ENCODE measurements at places on chromosomes 6 and 20.
A peak's percentile ranks its signal among the peaks of the same experiment; 100 is the strongest.

- DNase-seq = no peak
Observed at GRCh38 chr6:104771258-104771832, 88.4 kb downstream of the HACE1 start.

GRCh38 chr6:15420959-15421438 is 175.1 kb downstream of the JARID2 start:
- DNase-seq = no peak

- no peak for DNase-seq
Observed at GRCh38 chr6:75932067-75932466, 140.4 kb downstream of the IMPG1 start.

DNA sequence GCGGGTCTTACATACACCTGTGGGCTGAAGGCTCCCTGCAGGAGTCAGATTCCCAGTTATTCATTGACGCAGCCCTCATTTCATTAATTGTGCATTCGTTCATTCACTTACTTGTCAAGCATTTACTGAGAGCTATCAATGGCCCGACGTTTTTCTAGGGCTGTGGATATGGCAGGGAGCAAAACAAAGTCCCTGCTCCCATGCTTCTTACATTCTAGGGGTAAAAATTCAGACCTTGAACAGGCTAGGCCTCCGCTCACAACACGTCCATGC is 369 bp upstream of the NSFL1C start:
- DNase-seq = no peak

- DNase-seq = no peak
Observed at GRCh38 chr6:85421972-85422371, 27.9 kb upstream of the NT5E start.

- DNase-seq = no peak
Observed at GRCh38 chr20:39009348-39009747, 47.2 kb downstream of the DHX35 start.

GRCh38 chr6:89148016-89148750 is 2.3 kb downstream of the PM20D2 start:
- DNase-seq = peak; percentile 57

GRCh38 chr6:30884521-30885480 is 482 bp downstream of the DDR1 start:
- DNase-seq = peak; percentile 55

DNA sequence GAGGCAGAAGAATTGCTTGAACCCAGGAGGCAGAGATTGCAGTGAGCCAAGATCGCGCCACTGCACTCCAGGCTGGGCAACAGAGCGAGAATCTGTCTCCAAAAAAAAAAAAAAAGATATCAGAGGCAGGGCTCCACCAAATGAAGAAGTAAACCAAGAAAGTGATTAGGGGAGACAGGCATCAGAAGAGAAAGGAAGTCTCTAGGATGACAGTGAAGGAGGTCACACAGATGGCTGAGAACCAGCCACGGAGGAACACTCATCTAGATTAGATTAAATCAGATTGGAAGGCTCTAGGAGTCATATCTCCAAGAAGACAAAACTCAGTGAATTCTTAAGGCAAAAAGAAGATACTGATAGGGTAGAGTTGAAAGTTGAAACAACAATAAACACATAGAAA is 102.2 kb upstream of the CCDC28A start:
- DNase-seq = no peak

DNA sequence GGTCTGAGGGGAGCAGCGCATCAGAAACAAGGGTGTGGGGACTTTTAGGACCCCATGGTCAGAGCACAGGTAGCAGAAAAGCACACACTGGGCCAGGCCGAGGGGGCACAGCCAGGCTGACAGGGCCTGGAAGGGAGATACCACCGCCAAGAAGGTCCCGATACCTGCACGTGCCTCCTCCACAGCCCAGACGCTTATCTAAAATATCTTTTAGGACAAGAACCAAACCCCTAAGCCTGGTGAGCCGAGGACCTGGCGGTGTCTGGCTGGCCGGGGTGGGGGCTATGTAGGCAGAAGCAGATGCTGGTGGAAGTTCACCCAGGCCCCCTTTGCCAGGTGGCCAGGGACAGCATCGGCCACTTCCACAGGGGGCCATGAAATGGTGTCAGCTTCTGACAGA is 89.3 kb downstream of the CDC5L start:
- no peak for DNase-seq

DNA sequence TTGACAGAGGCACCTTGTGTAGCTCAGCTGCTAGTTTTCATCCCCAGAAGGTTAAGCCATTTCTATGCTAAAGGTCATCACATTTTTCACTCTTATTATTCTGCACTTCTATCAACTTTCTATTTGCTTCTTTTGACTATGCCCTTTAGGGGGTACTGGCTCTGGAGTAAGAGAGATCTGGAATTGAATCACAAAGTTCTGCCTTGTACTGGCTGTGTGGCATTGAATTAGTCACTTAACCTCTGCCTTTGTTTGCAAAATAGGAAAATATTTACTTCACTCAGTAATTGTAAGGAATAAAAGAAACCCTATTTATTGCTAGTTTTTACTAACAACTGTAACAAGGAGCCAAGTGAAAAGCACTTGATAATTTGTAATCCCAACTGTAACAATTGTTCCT is 56.8 kb upstream of the MTRF1L start:
- no peak for DNase-seq

- DNase-seq = no peak
Observed at GRCh38 chr6:125004198-125004597, 42.0 kb downstream of the RNF217 start.

GRCh38 chr6:104349191-104349590 is 510.5 kb downstream of the HACE1 start:
- no peak for DNase-seq

DNA sequence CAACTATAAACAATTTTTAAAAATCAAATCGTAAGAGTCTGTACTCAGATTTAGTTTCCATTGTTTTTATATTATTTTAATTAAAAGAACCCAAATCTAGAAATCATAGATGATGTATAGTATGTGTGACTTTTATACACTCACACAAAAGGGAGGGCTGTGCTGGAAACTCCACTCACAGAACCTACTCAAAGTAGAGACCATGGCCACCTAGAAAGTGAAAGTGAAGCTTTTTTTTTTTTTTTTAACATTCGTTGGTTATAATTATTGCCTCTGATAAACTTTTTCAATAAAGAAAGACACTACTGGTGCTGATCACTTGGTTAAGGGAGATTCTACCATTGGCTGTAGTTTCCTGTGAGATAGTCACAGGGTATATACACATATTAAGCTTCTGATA is 37.9 kb upstream of the PRL start:
- no peak for DNase-seq

DNA sequence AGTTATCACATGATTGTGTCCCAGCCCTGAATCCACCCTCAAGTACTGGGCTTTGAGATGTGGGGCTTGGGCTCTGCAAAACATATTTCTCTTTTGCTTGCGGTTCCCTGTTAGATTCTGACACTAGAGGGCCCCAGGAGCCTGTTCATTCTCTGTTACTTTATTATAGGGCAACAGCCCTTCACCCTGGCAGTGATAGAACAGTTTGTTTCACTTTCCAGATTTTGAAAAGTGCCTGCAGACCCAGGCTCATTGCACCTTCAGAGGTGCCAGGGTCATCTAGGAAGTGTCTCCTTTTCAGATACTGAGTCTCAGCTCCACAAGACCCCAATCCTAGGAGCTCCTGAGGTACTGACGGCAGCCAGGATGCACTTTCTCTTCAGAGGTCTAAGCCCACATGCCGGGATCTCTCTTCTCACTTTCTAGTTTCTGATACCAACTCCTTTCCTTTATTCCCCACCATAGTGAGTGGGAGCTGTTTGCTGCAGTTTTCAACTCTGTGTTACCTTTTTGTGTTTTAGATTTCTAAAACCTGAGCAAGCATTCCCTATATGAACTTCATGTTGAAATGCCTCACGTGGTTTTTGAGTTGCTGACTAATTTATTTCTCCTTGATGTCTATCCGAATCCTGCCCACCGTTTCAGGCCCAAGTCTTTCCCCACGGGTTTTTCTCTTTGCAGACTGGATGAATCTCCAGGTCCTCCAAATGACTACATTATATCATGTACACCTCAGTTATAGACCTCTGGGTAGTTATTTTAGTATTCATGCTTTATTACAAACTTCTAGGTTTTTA is 10.9 kb downstream of the ABT1 start:
- DNase-seq = peak; percentile 57

DNA sequence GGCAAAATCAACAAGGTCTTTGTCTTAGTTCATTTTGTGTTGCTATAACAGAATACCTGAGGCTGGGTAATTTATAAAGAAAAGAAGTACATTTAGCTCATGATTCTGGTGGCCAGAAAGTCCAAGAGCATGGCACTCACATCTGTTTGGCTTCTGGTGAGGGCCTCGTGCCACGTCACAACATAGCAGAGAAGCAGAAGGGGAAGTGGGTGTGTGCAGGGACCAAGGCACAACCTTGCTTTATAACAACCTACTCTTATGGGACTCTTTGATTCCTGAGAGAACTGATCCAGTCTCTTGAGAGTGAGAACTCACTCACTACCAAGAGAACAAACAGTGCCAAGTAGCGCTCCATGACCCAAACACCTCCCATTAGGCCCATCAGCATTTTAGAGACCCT is 25.4 kb downstream of the GABRR2 start:
- DNase-seq = no peak

GRCh38 chr6:52307900-52308372 is 23.4 kb upstream of the MCM3 start:
- no peak for DNase-seq

GRCh38 chr20:7734216-7734615 is 206.0 kb downstream of the HAO1 start:
- DNase-seq = no peak

DNA sequence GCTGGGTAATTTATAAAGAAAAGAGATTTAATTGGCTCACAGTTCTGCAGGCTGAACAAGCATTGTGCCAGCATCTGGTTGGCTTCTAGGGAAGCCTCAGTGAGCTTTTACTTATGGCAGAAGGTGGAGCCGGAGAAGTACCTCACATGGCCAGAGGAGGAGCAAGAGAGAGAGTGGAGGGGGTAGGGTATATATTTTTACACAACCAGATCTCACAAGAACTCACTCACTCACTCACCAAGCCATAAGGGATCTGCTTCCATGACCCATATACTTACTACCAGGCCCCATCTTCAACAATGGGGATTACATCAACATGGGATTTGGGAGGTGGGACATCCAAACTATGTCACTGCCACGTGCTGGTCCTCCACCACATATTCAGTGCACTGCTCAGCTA is 152.6 kb upstream of the PRND start:
- DNase-seq = no peak

- no peak for DNase-seq
Observed at GRCh38 chr6:18746727-18747126, 359.6 kb downstream of the RNF144B start.

- DNase-seq = no peak
Observed at GRCh38 chr6:30990422-30991086, 7.0 kb downstream of the MUC21 start.

DNA sequence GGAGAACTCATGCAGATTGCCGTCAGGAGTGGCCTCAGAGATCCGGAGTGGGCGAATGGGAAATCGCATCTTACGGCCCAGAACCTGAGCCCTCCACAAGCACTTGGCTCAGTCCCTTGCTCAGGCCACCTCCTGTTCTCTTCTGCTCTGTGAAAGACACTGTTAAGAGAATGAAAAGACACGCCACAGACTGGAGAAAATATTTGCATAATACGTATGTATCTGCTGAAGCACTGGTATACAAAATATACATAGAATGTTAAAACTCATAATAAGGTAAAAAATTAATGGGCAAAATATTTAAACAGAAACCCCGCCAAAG is 838 bp upstream of the POM121L2 start:
- DNase-seq = no peak

- no peak for DNase-seq
Observed at GRCh38 chr20:59942245-59942644, 2.1 kb downstream of the FAM217B start.

- no peak for DNase-seq
Observed at GRCh38 chr20:34632870-34633452, 43.9 kb downstream of the PIGU start.

DNA sequence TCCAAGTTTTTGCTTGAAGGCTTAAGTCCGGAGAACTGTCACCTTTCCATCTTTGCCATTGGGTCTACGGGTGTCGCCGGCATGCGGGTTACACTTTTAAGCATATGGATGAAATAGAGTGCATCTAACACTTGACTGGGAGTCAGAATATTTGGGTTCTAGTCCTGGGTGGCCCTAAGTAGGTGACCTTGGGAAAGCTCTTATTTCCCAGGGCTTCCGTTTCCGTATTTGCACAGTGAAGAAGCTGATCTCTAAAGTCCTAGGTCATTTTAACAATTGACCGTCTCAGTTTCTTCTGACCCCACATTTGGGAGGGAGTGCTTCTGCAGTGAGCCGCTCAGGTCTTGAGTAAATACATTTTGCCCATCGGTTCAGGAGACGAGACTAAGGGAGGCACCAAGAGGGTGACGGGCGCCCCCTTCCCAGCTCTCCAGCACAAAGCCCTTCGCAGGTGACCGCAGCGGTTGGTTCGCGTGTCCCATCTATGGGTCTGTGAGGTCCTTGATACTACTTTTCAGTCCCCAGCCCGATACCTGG is 651 bp upstream of the BLTP3A start:
- no peak for DNase-seq

- no peak for DNase-seq
Observed at GRCh38 chr20:64148581-64148980, 15.7 kb upstream of the MYT1 start.

DNA sequence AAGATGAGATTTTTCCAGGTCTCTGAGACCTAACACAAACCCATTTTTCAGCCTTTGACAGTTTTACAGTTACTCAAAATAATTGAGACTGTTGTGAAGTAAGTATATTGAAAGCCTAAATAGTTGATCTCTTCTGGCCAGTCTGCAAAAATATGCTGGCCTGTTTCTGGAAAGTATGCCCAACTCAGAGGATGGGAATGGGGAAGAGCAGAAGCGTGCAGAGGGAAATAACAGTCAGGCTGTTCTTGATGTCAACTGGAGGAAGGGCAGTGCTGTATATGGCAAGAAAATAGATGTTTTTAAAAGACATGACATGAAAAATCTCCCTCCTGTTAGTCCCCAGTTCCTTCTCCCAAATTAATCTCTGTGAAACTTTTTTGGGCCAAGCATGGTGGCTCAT is 3.8 kb downstream of the GID8 start:
- no peak for DNase-seq

- DNase-seq = no peak
Observed at GRCh38 chr20:1979106-1979778, 14.6 kb downstream of the PDYN start.

DNA sequence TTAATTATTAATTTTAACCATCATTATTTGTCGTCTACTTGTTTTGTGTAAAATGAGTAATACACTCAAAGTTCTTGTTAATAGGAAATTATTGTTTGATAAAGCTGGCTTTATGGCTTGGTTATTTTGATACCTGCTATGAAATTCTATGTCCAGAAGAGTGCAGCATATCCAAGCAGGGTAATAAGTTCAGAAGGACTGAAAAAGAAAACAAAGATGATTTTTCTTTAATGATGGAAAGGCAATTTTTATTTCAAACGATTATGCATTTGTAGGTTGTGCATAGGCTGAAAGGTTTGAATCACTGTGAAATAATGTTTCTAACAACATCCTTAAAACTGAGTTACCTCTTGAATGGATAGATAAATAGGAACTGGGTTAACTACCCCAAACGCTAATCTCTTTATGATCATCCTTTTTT is 1.4 kb upstream of the MAN1A1 start:
- DNase-seq = no peak
